ENCODE measurements at places on chromosomes 1 and 21.
A peak's percentile ranks its signal among the peaks of the same experiment; 100 is the strongest.

- no peak for DNase-seq
Observed at GRCh38 chr1:42140191-42140590, 13.0 kb upstream of the GUCA2B start.

GRCh38 chr1:19003371-19004290 is 47.2 kb upstream of the IFFO2 start:
- DNase-seq, result no peak

- DNase-seq, result peak; percentile 92
Observed at GRCh38 chr1:2046174-2046917, 3.9 kb upstream of the PRKCZ start.

DNA sequence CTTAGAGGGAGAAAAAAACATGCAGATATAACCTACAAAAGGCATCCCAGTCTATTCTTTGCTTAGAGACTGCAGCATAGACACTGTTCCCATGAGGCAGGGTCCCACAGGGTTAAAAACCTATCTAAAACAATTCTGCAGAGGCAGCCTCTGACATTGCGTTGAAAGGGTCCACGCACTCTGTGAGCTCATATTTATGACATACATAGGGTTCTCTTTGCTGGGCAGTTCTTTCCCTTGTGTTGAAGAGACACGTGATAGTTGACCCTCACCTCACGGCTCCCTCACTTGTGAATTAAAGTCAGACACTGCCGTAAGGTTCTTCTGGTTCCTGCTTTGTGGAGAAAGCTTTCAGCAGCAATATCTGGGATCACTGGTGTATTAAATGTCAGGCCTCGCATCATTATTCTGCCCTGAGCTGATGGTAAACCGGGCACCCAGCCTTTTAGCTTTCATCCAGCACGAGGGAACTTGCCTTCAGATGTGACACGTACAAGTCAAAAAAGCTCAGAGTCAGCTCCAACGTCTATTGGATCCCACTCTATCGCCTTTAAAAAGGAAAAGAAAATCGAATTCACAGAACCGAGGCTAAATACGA is 52.8 kb upstream of the HNRNPU start:
- no peak for DNase-seq

DNA sequence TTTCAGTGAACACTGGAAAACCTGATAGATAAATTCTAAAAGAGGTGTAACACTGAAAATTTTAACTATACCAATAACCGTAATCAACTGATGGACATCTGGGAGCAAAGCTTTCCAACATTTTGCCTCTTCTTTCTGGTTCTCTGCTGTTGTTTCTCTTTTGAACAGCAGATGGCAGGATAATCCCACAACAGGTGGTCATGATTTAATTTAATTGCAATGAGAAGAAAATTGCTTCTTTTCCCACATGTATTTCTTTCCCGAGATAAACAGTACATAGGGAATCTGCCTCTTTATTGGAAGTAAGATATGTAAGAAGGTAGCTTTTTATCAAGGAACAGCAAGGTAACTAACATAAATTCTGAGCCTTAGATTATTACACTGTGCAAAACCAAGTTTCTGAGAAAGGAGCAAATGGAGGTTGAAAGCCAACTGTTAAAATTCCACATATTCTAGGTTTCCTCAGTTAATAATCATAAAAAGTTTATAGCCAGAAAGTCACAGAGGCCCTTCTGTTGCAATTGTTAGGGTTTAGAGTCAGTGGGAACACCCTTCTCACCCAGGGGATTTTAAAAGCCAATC is 72.9 kb downstream of the RPS6KA1 start:
- peak; percentile 18 for DNase-seq

DNA sequence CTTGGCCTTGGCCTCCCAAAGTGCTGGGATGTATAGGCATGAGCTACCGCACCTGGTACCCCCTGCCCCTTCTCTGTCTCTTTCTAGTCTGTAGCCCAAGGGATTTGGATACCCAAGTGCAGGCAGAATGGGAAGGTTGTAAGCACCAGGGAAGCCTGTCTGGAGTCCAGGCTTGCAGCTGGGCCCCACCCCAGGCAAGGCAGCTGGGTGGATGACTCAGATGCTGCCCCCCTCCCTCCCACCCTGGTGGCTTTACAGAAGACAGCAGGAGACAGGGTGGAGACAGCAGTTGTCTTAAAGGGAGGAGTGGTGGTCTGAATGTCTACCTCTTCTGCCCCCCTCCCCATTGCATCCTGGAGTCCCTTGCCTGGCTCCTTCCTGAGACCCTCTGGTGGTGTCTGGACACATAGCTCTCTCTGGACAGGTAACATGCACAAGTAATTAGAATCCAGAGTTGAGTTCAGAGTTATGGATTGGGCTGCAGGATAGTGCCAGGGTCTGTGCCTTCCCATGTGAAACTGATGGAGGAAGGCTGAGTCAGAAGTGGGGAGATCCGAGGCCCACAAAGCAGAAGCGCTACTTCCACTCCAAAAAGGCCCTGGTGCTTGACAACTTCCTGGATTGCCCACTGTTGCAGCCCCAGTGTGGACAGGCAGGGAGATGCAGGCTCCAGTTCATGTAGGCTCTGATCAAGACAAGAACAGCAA is 5.1 kb downstream of the LMNA start:
- DNase-seq, result peak; percentile 72

- DNase-seq, result no peak
Observed at GRCh38 chr21:42216726-42217572, 2.0 kb upstream of the ABCG1 start.

DNA sequence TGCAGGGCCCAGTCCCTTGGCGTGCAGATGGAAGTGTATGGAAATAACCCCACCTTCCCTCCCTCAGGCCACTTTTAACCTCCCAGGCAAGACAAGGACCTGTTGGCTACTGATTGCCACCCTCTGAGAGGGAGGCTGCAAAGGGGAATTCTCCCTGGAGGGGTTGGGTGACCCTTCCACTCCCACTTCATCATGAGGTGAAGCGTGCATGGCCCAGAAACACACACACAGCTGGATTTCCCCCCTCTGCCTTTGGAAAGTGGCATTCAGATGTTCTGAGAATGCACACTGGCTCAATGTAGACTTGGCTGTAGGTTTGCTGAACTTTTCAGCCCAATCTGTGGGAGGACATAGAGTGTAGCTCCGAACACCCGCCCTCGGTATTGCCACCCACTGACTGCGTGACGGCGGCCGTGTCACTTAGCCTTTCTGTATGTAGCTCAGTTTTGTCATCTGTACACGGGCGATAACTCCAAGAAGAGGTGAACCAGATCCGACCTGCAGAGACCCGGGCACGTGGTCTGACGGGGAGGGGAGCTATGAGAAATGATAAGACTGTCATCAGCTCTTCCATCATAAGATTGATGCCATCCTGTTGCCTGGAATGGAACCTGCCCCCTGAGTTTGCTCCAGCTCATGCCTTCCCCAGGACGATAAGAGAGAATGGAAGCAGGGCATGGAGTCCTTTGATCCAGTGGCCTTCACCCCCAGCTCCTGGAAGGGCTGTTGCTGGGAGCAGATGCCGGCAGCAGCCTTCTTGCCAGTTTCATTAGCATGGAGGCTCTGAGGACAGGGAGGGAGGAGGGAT is 19.3 kb downstream of the MIIP start:
- no peak for DNase-seq

GRCh38 chr1:19315378-19316198 is 3.5 kb downstream of the SLC66A1 start:
- DNase-seq, result peak; percentile 68

DNA sequence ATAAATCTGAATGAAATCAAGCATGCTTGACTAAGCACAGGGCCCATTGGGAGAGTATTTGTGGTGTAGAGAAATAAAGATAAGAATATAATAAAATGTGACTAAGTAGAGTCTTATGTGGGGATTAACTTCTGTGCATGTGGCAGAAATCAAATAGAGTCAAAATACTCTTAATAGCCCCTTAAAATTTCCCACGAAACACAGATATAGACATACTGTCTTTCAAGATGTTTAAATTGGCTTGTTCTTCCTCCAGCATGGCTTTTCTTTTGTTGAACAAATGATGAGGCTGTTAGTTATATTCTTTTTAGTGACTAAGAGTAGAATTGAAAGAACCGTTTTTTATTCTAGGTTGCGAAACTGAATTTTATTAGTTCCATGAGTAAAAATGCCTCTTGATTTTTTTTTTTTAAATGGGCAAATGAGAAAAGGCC is 112.3 kb downstream of the RPS6KC1 start:
- DNase-seq, result no peak

DNA sequence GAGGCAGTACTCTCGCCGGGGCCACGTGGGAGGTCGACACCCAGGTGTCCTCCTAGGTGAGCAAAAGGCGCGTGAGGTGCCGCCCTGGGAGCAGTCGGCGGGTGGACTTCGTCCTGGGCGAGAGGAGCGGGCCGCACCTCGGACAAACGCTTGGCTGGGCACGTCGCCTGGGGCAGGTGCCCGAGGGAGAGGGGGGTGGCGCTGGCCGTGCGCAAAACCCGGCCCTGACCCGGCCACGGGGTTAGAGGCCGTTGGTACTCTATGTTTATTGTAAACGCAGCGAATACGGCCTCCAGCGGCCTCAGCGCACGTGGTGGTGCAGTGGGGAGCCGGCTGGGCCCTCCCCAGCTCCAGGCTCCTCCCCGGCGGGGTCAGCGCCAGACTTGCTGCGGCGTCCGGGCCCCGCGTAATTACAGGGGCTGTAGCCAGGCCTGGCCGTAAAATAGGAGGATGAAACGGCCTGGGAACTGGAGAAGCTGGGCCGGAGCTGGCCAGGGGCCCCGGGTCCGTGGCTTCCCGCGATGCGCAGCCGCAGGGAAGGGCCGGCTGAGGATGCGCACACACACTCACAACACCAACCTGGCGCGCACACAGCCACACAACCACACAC is 1.6 kb upstream of the EFNA1 start:
- DNase-seq, result no peak

- DNase-seq, result no peak
Observed at GRCh38 chr1:25083481-25084345, 148.6 kb downstream of the SYF2 start.

DNA sequence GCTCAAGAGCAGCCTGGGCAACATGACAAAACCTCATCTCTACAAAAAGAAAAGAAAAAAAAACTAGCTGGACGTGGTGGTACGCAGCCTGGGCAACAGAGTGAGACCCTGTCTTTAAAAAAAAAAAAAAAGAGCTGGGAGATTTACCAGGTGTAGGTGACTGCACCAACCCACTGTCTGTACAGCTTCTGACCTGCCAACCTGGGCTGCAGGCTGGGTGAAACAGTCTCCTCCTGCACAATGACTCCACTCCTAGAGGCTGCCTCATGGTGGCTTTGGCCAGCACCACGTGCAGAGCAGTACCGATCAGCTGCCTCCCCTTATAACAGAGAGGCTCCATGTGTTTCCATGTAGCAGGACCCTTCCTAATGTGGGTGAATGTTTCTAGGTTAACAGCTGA is 3.7 kb downstream of the MRTO4 start:
- no peak for DNase-seq

- no peak for DNase-seq
Observed at GRCh38 chr1:1082776-1083415, 8.8 kb upstream of the RNF223 start.

DNA sequence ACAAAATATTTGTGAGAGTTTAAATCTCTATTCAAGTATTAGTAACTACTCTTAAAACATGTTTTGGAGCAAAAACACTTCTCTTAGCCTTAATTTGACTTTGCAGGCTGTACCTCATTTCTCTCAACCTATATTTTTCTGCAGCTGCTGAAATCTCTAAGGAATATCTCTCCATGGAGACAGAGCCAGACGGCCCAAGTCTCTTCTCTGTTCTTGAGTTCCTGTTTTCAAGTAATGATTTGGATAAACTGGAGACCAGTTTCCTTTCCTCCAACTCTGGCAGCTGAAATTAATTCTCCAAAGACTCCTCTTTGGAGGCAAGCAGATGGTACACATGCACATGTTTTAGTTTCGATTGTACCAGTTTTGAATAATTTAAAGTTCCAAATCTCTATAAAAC is 659.7 kb upstream of the NEGR1 start:
- DNase-seq, result no peak

DNA sequence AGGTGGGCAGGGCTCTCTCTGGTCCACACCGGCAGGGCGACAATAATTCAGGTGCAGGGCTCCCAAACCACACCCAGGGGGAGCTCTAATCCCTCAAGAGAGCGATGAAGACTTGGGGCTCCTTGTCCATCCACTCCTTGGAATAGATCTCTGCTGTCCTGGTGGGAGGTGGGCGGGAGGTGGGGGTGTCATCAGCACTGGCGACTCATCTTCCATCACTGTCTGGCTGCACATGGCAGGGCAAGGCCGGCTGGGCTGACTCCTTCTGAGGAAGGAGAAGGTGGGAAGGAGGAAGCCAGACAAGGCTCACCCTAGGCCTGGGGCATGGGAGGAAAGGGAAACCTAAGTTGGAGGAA is 29.3 kb downstream of the TNNT2 start:
- DNase-seq, result peak; percentile 88

GRCh38 chr1:151282883-151283725 is 1.0 kb downstream of the ZNF687 start:
- peak; percentile 98 for DNase-seq

GRCh38 chr1:231407547-231408396 is 14.3 kb downstream of the EGLN1 start:
- no peak for DNase-seq

DNA sequence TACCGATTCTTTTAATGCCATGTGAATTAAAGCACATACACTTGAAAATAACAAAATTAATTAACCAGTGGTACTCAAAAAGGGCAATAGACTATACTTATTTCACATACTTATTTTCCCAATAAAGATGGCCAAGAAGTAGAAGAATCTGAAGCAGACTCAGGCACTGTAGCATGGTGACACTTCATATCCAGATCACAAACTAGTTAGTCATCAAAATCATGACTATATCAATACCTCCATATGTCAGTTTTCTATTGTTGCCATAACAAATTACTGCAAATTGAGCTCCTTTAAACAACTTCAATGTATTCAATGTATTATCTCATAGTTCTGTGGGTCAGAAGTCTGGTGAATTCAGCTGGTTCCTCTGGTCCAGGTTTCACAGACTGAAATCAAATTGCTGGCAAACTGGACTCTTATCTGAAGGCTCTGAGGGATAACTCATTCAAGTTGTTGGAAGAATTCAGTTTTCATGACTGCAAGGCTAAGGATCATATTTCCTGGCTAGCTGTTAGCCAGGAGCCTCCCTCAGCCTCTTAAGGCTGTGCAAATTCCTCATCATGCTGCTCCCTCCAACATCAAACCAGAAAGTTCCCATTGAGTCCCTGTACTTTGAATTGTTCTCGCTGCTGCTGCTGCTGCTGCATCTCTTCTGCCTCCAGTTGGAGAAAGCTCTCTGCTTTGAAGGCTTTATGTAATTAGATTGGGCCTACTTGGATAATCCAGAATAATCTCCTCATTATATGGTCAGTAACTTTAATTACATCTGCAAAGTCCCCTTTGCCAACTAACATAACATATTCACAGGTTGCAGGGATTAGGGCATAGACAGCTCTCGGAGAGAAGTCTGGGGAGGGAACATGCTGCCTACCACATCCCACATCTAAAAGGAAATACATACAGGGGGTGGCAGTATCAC is 91.5 kb downstream of the MRPL39 start:
- DNase-seq, result peak; percentile 61
